ENCODE measurements at places on chromosomes 2 and 18. TPM values are rescaled to one million over a fixed set of nuclear protein-coding genes. Genes with fewer than 3 reads are reported as not detected.

- DNase-seq, result no peak
Observed at GRCh38 chr2:108571286-108571685, 37.0 kb downstream of the LIMS1 start.

DNA sequence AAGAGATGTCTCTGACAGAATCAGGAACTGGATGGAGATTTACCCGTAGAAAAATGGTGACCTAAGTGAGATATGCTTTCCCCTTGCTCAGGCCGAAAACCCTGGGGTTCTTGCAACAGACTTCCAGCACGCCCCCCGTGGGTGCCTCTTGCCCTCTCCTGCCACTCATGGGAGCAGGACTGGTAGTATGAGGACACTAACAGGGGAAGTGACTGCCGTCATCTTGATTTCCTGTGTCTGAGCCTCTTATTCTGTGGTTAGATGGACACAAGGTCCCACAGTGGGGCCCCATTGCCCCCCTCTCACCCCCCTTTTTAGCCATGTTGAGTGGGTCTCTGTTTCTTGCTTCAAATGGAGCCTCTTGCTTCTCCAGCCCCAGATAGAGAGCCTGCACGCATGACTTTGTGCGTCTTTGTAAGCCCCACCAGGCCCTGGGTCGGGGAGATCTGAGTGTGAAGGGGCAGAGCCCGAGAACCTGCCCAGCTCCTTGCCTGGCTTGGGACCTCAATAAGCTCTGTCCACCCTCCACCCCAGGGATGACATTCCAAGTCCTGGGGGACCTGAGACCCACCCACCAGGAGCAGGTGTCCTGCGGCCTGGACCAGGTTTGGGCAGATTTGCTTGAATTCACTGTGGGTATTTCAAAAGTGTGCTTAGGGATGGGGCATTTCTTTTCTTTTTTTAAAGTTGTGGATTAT, 12.6 kb downstream of the GNLY start:
- no peak for DNase-seq

- no peak for DNase-seq
Observed at GRCh38 chr2:98985905-98986666, 50.1 kb upstream of the CRACDL start.

- no peak for DNase-seq
Observed at GRCh38 chr2:230053753-230054478, 14.8 kb downstream of the SLC16A14 start.

DNA sequence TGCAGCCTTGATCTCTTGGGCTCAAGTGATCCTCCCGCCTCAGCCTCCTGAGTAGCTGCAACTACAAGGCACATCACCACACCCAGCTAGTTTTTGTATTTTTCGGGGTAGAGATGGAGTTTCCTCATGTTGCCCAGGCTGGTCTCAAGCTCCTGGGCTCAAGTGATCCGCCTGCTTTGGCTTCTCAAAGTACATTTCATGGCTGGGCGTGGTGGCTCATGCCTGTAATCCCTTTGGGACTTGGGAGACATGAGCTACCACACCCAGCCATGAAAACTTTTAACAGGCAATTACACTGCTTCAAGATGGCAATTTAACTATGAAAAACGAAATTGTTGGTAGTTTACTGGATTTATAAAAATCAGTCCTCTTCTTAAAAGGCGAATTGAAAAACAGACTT, 69.7 kb downstream of the MEP1B start:
- no peak for DNase-seq

DNA sequence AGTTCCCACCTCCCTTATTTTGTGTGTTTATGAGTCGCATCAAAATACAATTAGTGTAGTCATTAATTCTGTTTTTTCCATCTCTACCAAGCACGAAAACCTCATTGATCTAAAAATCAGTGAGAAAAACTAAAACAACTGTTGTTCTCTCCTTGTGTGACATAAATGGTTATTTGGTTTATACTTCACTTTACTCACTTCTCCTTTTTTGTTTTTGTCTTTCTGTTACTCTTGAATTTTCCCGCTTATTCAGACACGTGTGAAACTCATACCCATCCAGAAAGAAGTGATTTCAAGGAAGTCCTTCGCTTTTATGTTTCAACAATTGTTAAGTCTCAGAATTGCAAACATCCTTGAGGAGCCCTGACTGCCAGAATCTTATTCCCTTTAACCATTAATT, 121.6 kb downstream of the EML6 start:
- DNase-seq, result no peak

- DNase-seq, result no peak
Observed at GRCh38 chr2:218074031-218074430, 5.0 kb downstream of the RUFY4 start.

DNA sequence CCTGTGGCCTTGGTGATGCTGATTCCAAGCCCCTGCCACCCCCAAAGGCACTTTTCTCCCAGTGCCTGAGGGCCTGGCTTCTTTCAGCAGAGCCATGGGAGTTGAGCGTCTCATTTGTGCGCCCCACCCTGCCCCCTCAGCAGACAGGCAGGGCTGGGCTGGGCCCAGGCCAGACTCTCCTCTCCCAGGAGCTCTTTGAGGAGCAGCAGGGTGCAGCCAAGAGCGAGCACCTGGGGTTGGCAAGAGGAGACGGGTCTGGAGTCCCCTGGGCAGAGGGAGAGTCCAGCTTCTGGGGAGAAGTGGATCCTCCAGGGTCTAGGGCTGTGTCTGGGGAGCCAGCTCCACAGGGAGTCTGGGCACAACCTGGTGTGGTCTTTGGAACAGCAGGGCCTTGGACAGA, 21.2 kb downstream of the NPPC start:
- DNase-seq, result no peak

GRCh38 chr2:65072181-65072970, 16.2 kb downstream of the CEP68 start:
- DNase-seq, result no peak

GRCh38 chr2:32260376-32260775, 4.3 kb downstream of the NLRC4 start:
- DNase-seq, result no peak

- DNase-seq, result no peak
Observed at GRCh38 chr2:138365581-138365980, 136.0 kb upstream of the SPOPL start.

DNA sequence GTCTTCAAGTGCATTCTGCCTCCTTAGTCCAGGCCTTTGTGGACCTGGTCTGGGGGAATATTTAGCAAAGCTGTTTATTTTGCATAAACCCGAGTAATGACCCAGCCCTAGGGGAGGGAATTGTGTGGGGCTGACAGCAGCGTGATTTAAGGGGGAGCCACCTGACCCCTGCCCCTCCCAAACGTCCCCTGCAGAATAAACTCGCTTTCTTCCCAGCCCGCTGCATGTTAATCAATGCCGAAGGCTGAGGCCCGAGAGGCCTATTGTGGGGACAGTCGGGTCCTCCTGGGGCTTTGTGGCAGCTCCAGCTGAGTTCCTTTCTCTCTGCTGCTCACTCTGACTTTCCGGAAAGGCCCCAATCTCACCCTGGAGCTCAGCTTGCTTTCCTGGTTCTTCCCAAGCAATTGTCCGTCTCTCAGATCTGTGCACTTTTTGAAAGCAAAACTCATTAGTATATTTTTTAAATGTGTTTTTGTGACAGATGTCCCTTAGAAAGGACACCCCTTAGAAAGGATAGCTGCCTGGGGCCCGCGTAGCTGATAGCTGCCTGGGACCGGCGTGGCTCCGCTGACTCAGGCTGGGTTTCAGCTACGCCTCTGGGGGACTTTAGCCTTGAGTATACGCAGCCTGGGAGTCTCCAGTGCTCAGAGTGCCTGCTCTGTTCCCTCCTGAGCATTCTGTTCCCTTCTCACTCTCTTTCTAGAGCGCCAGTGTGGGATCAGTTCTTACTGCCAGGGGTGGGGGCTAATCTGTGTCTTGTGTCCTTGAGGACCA, 158.3 kb downstream of the GLI2 start:
- DNase-seq, result no peak

- DNase-seq, result no peak
Observed at GRCh38 chr2:189127756-189128155, 51.8 kb downstream of the COL5A2 start.

GRCh38 chr2:119849838-119850565, 90.3 kb downstream of the PTPN4 start:
- no peak for DNase-seq

- no peak for DNase-seq
Observed at GRCh38 chr2:233140077-233140585, 80.0 kb downstream of the INPP5D start.

DNA sequence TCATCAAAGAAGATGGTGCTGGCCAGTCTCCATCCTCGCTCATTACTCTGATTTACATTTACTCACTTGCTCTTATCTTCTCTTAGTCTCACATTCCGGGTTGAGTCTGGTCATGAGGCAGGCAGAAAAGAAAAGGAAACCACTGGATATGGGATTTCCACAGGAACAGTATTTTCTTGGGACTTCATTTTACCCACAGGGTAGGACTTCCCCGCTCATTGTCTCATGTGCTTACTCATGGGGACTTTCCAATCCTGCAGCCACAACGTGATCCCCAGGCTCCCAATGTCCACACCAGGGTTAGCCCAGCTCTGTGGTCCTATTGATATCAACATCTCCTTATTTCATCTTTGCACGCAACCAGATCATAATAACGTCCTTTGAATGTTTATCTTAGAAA, 373.8 kb downstream of the TMEM182 start:
- DNase-seq, result no peak

GRCh38 chr2:85834466-85834865, 54.3 kb downstream of the ST3GAL5 start:
- no peak for DNase-seq

GRCh38 chr18:13217466-13217961, 1.0 kb upstream of the LDLRAD4 start:
- peak; percentile 46 for DNase-seq

DNA sequence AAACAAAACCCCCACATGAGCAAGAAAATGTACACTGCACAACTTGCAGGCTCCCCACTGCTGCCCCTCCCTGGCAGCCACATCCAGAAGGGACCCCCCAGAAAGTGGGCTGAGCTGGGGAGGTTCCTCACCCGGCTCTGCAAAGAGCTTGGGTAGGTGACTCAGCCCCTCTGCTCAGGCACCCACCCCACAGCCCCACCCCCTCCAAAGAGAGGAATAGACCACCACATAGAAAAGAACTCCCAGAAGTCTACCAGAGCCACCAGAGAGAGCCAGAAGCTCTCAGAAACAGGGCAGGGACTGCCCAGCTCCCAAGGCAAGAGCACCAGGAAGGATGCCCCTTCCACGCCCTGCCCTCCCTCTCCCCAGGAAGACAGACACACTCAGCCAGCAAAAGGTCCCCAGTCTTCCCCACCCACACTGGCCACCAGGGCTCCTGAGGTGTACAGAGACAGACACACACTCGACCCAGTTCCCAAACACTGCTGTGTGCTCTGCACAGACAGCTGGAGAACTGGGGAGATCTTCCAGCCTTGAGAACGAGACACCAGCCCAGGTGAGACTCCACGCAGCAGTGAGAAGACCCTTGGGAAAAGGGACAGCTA, 28.2 kb downstream of the BIN1 start:
- DNase-seq, result no peak

DNA sequence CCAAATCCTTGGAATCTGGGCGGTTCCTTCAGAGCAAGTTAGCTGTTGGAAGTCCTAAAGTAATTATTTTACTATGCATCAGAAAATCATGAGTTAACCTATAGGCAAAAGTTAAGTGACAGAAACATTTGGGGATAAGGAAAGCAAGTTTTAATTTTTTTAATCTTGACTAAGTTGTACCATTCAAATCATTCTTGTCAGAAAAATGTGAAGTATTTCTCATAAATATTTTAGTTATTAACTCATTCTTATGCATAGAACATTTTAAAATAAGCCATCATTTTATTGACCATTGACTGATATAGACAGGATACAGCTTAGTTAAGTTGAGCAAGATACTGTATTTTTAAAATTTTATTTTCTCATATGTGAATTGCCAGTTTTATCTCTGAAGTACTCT, 98.2 kb upstream of the FOSL2 start:
- DNase-seq, result no peak

DNA sequence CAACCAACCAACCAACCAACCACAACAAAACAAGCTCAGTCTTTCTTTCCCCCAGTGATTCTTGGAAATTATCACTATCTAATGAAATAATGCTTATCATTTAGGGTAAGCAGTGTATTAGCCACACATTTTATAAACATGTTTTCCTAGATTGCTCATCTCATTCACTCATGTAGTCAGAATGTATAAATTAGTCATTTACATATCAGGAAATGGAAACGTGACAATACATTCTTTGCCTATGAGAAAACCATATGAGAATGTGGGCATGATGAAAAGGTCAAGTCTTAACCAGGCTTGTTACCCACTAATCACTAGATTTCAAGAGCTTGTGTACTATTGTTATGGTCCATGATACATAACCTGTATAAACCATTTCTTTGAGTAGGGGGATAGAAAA, 1583.4 kb upstream of the PIK3C3 start:
- DNase-seq, result no peak

DNA sequence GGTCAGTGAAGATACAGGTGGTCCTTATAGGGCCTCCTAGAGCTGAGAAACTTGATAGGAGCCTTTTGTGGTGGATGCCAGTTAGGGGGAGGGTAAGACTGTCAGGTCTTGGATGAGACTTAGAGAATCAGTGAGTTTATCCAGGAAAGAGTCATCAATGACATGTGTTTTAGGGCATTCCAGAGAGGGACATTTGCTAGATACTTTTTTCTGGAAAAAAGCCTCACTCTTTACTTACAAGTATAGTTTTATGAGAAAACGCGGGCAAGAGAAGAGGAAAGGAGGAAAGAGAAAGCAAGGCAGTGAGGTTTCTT, 24.5 kb upstream of the MSGN1 start:
- DNase-seq, result no peak

- DNase-seq, result no peak
Observed at GRCh38 chr18:53534695-53535094, 689.8 kb downstream of the MBD2 start.

- no peak for DNase-seq
Observed at GRCh38 chr2:233413046-233413445, 58.8 kb downstream of the DGKD start.

DNA sequence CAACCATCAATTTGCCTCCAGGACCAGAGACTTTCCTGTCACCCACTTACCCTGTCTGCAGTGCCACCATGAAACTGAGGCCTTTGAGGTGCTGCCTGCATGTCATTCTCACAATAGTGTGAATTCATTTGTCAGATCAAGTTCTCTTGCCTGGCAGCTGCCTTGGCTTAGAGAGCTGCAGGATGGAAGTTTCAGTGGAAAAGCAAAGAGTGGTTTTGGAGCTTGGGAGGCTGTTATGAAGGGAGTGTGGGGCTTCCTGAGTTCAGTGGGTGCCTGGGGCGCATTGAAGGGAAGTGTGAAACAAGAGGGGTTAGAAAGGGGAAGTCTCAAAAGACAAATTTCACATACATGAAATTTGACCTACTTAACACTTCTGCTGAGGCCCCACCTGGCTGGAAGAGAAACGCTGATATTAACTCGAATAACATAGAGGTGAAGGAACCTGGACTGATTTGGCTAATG, 7.9 kb upstream of the LBH start:
- DNase-seq, result no peak

GRCh38 chr2:6538607-6539006, 327.1 kb downstream of the CMPK2 start:
- no peak for DNase-seq

SCN3A gene
- polyA plus RNA-seq, result not detected

GPR45 gene
- not detected for polyA plus RNA-seq

CKAP2L gene
- not detected for polyA plus RNA-seq

LYG2 gene
- not detected for polyA plus RNA-seq

IHH gene
- polyA plus RNA-seq, result not detected

POTEC gene
- not detected for polyA plus RNA-seq

UCN gene
- polyA plus RNA-seq, result 1.3 TPM

KCNF1 gene
- not detected for polyA plus RNA-seq

HOXD9 gene
- polyA plus RNA-seq, result not detected

FAM110C gene
- polyA plus RNA-seq, result not detected

CPLX4 gene
- polyA plus RNA-seq, result not detected
